Stimulated activated memory B cell treated with anti-CD40 and anti-IgM and Interleukin-4, amounts not matched to agents 10 μg/mL and 1 μg/mL and 100 μg/mL, for 72 hours (primary cell): ENCODE measurements at places on chromosomes 5 and 9.
A peak's percentile ranks its signal among the peaks of the same experiment; 100 is the strongest.

DNA sequence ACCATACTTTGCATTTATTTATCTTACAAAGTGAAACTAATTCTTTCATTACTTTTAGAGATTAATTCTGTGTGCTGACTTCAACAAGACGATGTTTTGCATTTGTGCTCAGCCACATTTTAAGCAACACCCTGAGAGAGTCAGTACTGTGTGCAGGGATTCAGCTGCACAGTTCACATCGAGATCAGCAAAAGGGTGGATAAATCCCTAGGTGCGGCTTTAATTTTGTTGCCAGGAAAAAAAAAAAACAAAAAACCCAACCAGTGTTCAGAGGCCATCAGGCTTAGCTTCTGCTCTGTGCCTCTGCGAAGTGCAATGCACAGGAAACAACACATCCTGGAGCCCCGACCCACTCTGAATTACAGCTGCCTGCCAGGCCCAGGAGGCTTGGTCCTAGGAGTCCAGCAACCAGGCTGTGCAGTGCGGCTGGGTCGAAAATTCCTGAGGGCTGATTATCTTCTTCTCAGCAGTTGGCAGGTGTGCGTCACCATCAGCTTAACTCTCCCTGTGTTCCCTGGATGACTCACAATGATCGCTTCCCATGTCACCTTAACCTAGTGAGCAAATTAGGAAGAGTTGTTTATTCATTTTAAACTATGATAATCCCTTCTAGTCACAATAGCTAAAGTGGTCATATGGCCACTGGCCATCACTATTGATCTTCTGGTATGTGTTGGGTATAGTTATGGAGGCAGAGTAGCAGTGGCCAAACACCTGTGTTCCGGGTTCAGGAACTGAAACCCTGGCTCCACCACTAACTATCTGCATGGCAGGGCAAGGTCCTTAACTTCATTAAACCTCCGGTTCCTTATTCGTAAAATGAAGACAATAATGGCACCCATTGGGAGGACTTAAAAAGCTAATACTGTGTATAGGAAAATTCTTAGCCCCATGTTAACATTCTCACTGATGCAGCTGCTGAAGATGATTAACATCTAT, 31.2 kb upstream of the NDUFB6 start:
- H3K4me3 ChIP-seq = peak overlapping the region; percentile 5
- H3K27me3 ChIP-seq = no peaks in the 10 kb centered on the region
- H3K27ac ChIP-seq = no peak overlapping the region
- H3K4me1 ChIP-seq = peaks cover 17% of the 10 kb centered on the region

DNA sequence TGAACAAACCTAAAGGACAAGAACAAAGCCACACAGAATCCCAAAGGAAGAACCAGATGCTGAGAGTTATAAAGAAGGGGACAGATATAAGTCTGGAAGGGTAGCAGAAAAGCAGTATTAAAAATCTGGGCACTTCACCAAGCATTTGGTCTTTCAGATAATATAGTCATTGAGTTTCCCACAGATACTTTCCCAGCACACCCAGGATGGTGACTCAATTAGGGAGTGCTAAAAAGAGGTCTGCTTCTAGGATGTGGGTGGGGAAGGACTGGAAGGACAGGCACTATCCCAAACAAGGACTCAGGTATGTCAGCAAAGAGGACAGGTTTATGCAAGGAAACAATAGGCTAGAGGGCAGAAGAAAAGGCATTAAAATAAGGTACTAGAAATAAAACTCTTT, 59.3 kb downstream of the DIAPH1 start:
- H3K36me3 ChIP-seq = peaks cover 73% of the 10 kb centered on the region
- H3K27ac ChIP-seq = no peak overlapping the region
- no peak for ATAC-seq
- no peaks in the 10 kb centered on the region for H3K27me3 ChIP-seq

DNA sequence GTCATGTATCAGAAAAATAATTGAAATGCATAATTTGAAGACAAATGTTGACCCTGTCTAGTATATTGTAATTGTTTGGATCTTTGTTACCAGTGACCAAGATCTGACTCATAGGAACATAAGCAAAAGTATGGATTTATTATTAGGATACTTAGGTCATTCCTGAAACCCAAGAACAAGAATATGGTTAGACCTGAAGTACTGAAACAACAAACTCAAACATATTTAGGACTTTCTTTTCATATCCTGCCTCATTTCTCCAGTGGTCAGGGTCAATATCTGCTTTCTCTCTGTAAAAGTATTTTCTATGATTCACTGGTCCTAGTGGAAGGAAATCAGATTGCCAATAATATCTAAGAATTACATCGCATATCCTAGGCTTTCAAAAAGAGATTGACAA, 1937.1 kb upstream of the WWC1 start:
- H3K4me1 ChIP-seq = no peaks in the 10 kb centered on the region
- no peak overlapping the region for H3K27ac ChIP-seq
- no peak overlapping the region for H3K4me3 ChIP-seq
- no peak for ATAC-seq

GRCh38 chr5:74092766-74093165, 466.8 kb downstream of the ARHGEF28 start:
- H3K27ac ChIP-seq = no peak overlapping the region
- no peaks in the 10 kb centered on the region for H3K4me1 ChIP-seq
- no peak for ATAC-seq

- H3K27ac ChIP-seq = no peak overlapping the region
- no peaks in the 10 kb centered on the region for H3K4me1 ChIP-seq
- no peak for ATAC-seq
Observed at GRCh38 chr5:158154226-158155005, 295.5 kb upstream of the CLINT1 start.

DNA sequence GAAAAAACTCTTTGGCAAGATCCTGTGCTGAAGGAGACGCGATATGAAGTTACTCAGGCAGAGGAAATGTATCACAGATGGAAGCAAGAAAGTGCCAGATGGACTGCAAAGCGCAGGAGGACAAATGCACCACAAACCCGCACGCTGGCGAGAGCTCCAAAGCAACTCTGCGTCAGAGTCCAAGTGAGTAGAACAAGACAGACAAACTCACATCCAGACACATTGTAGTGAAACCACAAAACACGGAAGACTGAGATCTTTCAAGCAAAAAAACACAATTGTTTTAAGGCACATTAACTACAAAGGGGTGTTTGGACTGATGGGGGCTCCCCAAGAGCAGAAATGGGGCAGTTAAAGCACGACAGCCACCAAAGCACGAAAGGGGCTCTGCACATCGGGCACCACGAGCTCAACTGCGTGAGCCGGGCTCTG, 39.2 kb upstream of the NKD2 start:
- ATAC-seq = no peak
- peaks cover 4% of the 10 kb centered on the region for H3K4me1 ChIP-seq
- H3K4me3 ChIP-seq = no peak overlapping the region
- no peak overlapping the region for H3K27ac ChIP-seq
- peaks cover 83% of the 10 kb centered on the region for H3K27me3 ChIP-seq

GRCh38 chr9:95460518-95461164, 56.1 kb downstream of the PTCH1 start:
- no peak overlapping the region for H3K27ac ChIP-seq
- H3K4me3 ChIP-seq = no peak overlapping the region
- peaks cover 29% of the 10 kb centered on the region for H3K36me3 ChIP-seq
- peaks cover 27% of the 10 kb centered on the region for H3K27me3 ChIP-seq
- peaks cover 22% of the 10 kb centered on the region for H3K4me1 ChIP-seq

GRCh38 chr5:173056783-173057061, 570 bp downstream of the CREBRF start:
- H3K36me3 ChIP-seq = no peaks in the 10 kb centered on the region
- H3K27me3 ChIP-seq = no peaks in the 10 kb centered on the region
- H3K4me1 ChIP-seq = peaks cover 43% of the 10 kb centered on the region
- H3K4me3 ChIP-seq = peak overlapping the region; percentile 88
- H3K27ac ChIP-seq = peak overlapping the region; percentile 90
- peak; percentile 71 for ATAC-seq

- H3K27ac ChIP-seq = peak overlapping the region; percentile 92
- no peak for ATAC-seq
- peaks cover 76% of the 10 kb centered on the region for H3K4me1 ChIP-seq
- H3K36me3 ChIP-seq = peaks cover 5% of the 10 kb centered on the region
Observed at GRCh38 chr9:109976303-109976702, 196.3 kb downstream of the PALM2AKAP2 start.

- no peak overlapping the region for H3K4me3 ChIP-seq
- peak overlapping the region; percentile 87 for H3K27ac ChIP-seq
- H3K4me1 ChIP-seq = peaks cover 83% of the 10 kb centered on the region
- ATAC-seq = no peak
- peaks cover 4% of the 10 kb centered on the region for H3K36me3 ChIP-seq
- no peaks in the 10 kb centered on the region for H3K27me3 ChIP-seq
Observed at GRCh38 chr9:37385286-37385685, 37.2 kb upstream of the GRHPR start.

GRCh38 chr9:135973277-135974219, 12.4 kb upstream of the UBAC1 start:
- peaks cover under 1% of the 10 kb centered on the region for H3K4me1 ChIP-seq
- H3K36me3 ChIP-seq = no peaks in the 10 kb centered on the region
- H3K27me3 ChIP-seq = peaks cover 74% of the 10 kb centered on the region
- no peak overlapping the region for H3K27ac ChIP-seq

DNA sequence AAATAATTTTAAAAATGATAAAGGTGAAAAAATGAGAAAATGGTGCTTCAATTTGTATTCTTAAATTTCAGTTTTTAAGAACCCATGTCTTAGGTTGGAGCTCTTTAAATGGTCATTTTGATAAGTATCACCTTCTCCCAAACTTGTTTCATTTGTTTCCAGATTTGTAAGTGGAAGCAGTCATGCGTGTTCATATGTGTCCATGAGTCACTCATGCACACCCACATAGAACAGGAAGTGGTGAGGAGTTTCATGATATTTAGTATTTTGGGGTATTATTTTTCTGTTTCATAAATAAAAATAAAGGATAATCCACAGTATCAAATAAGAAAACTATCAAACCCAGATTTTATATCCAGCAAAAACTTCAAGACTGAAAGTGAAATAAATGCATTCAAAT, 570.4 kb upstream of the ST8SIA4 start:
- H3K4me3 ChIP-seq = no peak overlapping the region
- no peak for ATAC-seq
- H3K27ac ChIP-seq = no peak overlapping the region
- no peaks in the 10 kb centered on the region for H3K36me3 ChIP-seq
- no peaks in the 10 kb centered on the region for H3K27me3 ChIP-seq

DNA sequence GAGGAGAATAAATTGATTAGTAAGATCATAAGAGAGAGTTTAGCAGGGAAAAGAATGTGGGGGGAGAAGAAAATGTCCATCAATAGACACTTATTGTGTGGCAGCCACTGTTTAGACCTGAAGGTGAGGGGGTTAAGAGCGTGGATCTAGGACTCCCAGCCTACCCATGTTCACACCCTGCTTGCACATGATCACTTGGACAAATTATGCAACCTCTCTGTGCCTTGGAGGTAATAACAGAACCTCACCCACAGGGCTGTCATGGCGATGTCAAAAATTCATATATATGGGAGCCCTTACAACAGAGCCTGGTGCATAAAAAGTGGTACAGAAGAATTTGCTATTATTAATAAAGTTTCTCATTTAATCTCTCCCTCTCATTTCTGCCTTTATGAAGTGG, 86.0 kb upstream of the EQTN start:
- no peak overlapping the region for H3K4me3 ChIP-seq
- H3K4me1 ChIP-seq = peaks cover 87% of the 10 kb centered on the region
- no peaks in the 10 kb centered on the region for H3K36me3 ChIP-seq
- H3K27ac ChIP-seq = peak overlapping the region; percentile 73
- no peak for ATAC-seq

GRCh38 chr5:77003246-77003645, 27.0 kb upstream of the AGGF1 start:
- H3K4me3 ChIP-seq = no peak overlapping the region
- ATAC-seq = no peak
- H3K27me3 ChIP-seq = peaks cover 6% of the 10 kb centered on the region
- H3K27ac ChIP-seq = no peak overlapping the region
- H3K36me3 ChIP-seq = no peaks in the 10 kb centered on the region
- H3K4me1 ChIP-seq = no peaks in the 10 kb centered on the region

- H3K27me3 ChIP-seq = no peaks in the 10 kb centered on the region
- no peak for ATAC-seq
- no peaks in the 10 kb centered on the region for H3K4me1 ChIP-seq
- no peak overlapping the region for H3K27ac ChIP-seq
- H3K36me3 ChIP-seq = no peaks in the 10 kb centered on the region
- no peak overlapping the region for H3K4me3 ChIP-seq
Observed at GRCh38 chr5:99369797-99370593, 441.2 kb upstream of the CHD1 start.

GRCh38 chr9:38092200-38092524, 23.1 kb upstream of the SHB start:
- H3K27ac ChIP-seq = no peak overlapping the region
- no peak overlapping the region for H3K4me3 ChIP-seq
- no peak for ATAC-seq
- peaks cover 24% of the 10 kb centered on the region for H3K27me3 ChIP-seq
- H3K4me1 ChIP-seq = peaks cover 22% of the 10 kb centered on the region

DNA sequence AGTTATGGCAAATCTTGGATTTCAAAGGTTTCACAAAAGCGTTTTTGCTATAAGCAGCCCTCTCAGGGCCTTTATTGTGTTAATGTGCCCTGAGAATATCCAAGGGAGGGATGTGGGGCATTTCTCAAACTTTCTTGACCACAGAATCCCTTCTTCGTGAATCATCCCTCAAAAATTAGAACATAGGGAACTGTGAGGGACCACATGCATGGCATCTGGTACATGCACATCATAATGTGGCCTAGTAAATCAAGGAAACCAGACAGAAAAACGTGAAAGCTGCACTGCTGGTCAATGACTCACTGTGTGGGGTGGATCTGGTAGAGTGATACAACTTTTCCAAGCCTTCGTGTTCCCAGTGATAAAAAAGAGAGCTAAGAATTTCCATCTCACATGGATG, 22.4 kb downstream of the DDX31 start:
- ATAC-seq = no peak
- peaks cover 54% of the 10 kb centered on the region for H3K36me3 ChIP-seq
- no peak overlapping the region for H3K27ac ChIP-seq
- no peaks in the 10 kb centered on the region for H3K27me3 ChIP-seq
- no peaks in the 10 kb centered on the region for H3K4me1 ChIP-seq

GRCh38 chr5:136781464-136781863, 416.1 kb upstream of the TRPC7 start:
- H3K4me3 ChIP-seq = no peak overlapping the region
- H3K36me3 ChIP-seq = no peaks in the 10 kb centered on the region
- ATAC-seq = no peak
- H3K27me3 ChIP-seq = no peaks in the 10 kb centered on the region
- no peak overlapping the region for H3K27ac ChIP-seq
